Stimulated activated CD8-positive, alpha-beta memory T cell treated with anti-CD3 and anti-CD28 coated beads, Interleukin-12 subunit alpha, Interleukin-12 subunit beta, amount 100 ng/mL, for 4 hours (primary cell): ENCODE measurements at places on chromosomes 2 and 18.

DNA sequence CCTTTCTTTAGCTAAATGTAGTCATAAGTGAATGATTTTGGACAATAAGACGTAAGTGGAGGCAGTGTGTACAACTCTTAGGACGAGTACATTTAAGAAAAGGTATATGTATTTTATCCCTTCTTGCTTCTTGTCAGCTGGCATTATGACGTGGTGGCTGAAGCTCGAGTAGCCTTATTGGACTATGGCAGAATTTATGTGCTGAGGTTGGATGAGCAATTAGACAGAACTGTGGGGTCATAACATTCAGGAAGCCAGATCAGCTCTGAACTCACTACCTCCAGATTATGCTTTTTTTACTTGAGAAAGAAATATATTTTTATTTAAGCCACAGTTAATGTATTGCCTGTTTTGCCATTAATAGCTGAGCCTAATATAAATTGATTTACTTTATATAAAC lies 661.5 kb downstream of the ERBB4 start:
- DNase-seq, result no peak

GRCh38 chr2:131120815-131121317 lies 15.7 kb downstream of the PLEKHB2 start:
- no peak for DNase-seq

DNA sequence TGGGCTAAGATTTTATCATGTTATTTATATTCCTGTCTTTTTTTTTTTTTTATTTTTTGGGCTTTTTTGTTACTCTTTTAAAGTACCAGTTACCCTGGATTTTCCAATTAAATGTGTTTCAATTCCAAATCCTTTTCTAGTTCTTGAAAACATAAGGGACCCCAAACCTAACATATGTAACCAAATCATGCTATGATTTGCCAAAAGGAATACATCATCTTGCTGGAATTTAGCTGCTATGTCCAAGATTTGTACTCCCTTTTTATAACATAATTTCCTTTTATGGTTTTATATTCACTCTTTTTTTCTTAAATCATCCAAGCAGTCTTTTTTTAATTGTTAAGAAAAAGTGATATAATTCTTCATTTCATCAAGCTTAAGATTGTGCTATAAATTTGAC lies 60.9 kb upstream of the DSEL start:
- no peak for DNase-seq

GRCh38 chr18:36274083-36274715 lies 23.3 kb upstream of the FHOD3 start:
- no peak for DNase-seq

- DNase-seq, result no peak
Observed at GRCh38 chr18:49769047-49769728, 44.1 kb downstream of the ACAA2 start.

- no peak for DNase-seq
Observed at GRCh38 chr2:221533299-221533698, 38.8 kb downstream of the EPHA4 start.

DNA sequence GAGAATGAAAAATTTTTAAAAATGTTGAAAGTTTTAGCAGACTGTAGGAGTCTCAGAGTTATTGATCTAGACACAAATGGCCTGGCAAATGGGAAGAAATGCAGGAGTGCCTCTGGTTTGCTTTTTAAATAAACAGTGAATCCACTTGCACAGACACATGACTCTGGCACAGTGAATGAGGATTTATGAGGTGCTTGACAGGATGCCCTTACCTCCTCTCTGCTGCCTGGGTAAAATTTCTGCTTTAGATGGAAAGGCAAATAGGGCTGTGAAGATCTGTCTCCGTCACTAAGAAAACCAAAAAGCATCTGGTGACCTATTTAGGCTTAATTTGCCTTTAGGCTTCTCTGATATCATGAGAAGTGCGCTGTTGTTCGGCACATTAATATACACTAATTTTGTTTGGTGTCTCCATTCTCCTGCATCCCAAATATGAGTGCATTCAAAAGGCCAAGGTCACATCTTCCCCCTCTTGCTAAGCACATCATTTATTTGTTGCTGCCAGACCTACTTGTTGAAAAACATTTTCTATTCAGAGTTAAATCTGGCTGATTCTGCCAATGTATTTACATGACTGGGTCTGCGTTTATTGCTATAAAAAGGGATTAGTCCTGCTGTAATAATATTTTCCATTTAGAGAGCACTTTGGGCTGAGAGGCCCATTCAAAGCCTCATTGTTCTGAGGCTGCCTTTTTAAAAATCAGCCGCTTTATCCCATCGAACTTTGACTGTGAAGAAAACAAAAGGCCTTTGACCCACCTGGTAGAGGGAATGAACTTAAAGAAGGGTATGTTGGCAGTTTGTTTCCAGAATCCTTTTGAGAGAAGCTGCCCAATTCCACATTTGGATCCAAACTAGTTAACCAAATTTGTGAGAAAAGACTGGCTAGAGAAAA lies 94.9 kb downstream of the RNF152 start:
- DNase-seq, result no peak
